SIG-M5 (cell line): ENCODE measurements at places on chromosomes 3 and 15.

GRCh38 chr15:89416339-89417183, 79.8 kb downstream of the RHCG start:
- no peak for DNase-seq

DNA sequence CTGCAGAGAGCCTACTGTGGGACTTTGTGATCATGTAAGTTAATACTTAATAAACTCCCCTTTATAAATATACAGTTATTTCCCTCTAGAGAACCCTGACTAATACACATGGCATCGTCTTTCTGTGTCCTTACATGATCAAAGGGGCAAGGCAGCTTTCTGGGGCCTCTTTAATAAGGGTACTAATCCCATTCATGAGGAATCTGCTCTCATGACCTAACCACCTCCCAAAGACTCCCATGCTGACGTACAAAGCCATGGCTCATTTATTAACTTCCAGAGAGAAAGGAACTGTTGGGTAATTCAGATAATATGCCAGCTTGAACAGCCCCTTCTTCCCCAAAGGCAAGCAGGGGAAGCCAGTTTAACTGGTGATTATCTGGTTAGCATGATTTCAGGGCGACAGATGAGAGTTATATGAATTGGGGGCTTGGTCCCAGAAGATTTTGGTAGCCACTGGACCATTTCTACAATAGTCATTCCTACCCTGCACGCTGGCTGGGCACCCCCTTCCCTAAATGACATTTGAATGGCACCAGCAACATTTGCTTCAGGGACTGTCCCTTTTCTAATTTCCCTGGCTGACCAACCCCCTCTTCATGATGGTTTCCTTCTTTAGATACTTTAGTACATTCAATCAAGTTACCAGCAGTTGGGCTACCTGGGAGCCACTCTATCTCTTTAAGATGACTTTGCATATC, 83.6 kb upstream of the C3orf80 start:
- DNase-seq, result no peak

DNA sequence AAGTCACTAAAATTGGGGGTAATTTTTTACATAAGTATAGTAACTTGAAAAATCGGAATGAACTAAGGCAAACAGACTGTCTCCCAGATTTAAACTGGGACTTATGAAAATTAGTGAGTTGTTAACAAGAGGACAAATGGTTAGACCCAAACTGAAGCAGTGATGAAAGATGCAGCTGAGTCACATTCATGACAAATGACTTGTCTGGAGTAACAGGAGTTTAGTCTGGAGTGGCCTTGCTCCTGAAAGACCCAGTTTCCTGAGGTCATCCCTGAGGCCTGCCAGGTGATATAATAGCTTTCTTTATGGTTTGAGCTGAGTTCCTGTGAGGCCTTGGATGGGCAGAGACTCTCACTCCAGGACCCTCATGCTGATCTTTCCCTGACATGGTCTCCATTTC, 9.6 kb upstream of the CTDSPL start:
- no peak for DNase-seq

DNA sequence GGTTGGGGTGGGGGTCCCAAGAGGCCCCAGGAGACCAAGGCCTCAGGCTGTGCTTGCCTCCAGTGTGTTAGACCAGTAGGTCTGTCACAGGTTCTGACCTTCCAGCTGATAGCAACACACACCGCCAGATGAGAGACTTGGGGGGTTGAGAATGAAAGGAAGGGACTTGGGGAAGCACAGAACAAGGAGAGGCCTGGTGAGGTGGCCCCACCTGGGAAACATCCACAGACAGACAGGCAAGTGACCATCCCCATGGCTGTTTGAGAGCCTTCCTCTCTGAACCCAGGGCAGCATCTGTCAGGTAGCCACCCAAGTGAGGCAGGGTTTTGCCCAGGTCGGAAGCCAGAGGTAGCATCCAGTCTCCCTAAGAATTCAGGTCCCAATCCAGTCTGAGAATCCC, 35.0 kb upstream of the VPS8 start:
- DNase-seq, result no peak

- no peak for DNase-seq
Observed at GRCh38 chr15:31970007-31970406, 60.3 kb upstream of the CHRNA7 start.

DNA sequence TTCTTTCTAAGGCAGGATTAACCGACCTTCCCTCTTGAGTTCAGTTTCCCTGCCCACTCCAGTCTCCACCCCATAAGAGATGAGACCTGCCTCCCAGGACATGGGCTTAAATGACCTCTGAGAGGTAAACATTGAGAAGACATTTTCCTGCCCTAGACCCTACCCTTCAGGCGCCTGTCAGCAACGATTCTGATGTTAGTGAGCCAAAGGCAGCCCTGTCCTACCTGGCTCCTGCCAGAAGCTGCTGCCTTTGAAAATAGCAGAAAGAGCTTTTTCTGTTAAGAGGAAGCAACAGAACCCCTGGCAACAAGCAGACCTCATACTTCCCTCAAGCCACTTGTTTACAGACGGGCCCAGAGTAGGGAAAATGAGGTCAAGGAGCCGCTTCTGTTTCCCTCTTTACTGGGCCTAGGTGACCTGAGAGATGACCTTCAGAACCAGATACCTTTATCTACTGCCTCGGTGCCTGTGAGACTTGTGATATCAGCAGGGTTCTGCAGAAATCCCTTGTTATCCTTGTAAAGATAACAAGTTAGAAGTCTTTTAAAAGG, 52.0 kb downstream of the CD200R1L start:
- DNase-seq, result no peak

DNA sequence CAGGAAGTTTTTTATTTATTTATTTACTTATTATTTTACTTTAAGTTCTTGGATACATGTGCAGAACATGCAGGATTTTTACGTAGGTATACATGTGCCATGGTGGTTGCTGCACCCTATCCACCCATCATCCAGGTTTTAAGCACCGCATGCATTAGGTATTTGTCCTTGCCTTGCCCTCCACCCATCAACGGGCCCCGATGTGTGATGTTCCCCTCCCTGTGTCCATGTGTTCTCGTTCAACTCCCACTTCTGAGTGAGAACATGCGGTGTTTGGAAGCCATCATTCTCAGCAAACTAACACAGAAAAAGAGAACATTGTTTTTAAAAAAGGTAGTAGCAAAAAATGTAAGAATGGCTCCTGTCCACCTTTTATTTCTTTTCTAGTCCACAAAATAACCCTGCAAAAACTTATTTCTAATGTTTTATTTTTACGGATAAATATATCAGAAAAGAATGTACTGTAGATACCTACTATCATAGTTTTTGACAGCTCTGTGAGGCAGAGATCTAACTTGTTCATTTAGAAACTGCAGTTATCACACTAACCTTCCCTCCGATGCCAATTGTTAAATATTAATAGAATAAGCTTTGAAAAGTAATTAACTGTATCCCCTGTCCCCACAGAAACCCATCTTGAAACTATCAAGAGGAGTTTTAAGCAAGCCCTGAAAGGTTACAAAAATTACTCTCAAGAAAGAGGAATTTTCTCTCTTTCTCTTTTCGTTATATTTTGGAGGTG, 189.2 kb downstream of the LPP start:
- no peak for DNase-seq

- no peak for DNase-seq
Observed at GRCh38 chr3:124609402-124609801, 120.8 kb upstream of the UMPS start.

DNA sequence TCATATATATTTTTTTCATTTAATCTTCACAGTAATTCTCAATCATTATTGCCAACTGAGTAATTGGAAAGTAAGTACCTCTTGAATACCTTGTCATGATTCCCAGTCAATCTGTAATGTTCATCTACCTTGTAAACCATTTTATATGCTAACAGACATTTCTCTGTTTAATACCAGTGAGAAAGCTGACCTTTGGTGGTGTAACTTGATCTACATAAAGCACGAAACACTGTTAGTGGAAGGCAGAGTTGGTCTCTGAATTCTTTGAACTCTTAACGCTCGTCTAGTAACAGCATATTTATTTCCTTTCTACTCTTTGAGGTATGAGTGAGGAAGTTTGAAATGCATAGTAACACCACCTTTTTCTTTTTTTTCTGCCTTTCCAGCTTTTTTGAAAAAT, 59.5 kb downstream of the SLC25A26 start:
- DNase-seq, result no peak

GRCh38 chr15:33405096-33405495, 94.3 kb downstream of the RYR3 start:
- no peak for DNase-seq

DNA sequence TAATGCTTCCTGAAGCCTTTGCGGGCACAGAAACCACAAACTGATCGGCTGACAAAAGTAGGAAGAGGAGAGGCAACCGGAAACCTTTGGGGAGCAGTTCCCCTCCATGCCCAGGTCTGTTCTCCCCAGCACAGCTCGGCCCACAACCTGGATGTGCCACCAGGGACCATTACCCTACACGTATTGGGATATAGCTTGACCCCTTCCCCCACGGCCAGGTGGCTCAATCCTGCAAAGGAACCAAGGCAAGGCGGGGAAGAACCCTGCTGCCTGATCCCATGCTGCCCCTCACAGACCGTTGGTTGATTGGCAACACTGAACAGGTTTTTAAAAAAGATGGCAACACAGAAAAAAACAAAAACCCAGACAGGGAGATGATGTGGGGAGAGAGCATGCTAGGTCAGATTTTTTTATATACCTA, 19.7 kb upstream of the TCAIM start:
- no peak for DNase-seq

DNA sequence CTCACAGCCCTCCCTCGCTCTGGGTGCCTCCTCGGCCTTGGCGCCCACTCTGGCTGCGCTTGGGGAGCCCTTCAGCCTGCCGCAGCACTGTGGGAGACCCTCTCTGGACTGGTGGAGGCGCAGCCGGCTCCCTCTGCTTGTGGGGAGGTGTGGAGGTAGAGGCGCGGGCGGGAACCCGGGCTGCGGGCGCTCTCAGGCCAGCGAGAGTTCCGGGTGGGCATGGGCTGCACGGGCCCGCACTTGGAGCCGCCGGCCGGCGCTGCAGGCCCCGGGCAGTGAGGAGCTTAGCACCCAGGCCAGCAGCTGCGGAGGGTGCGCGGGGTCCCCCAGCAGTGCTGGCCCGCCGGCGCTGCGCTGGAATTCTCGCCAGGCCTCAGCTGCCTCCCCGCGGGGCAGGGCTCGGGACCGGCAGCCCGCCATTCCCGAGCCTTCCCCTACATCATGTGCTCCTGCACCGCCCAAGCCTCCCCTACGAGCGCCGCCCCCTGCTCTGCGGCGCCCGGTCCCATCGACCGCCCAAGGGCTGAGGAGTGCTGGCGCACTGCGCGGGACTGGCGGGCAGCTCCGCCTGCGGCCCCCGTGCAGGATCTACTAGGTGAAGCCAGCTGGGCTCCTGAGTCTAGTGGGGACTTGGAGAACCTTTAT, 46.0 kb upstream of the GSK3B start:
- DNase-seq, result no peak

DNA sequence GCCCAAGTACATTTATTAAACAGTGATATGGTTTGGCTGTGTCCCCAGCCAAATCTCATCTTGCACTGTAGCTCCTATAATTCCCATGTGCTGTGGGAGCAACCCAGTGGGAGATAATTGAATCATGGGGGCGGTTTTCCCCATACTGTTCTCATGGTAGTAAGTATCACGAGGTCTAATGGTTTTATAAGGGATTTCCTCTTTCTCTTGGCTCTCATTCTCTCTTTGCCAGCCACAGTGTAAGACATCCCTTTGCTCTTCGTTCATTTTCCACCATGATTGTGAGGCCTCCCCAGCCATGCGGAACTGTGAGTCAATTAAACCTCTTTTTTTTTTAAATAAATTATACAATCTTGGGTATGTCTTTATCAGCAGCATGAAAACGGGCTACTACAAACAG, 228.0 kb upstream of the TP63 start:
- DNase-seq, result no peak

DNA sequence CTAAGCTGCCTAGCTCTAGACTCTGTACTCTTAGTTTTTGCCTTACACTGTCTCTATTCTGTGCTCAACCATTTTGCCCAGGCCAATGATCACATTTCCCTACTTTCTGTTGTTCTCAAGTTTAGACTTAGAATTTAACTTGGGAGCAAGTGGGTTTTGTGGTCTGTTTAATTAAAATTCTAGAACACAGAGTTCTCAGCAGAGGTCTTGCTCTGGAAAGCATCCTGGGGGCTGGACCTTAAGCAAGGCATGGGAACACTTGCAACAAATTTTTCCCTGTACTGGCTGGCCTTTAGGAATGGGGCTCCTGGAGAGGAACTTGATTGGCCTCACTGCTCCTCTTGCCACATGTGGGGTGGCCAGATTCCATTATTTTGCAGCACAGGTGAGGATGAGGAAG, 236.3 kb upstream of the LRTM1 start:
- DNase-seq, result no peak

DNA sequence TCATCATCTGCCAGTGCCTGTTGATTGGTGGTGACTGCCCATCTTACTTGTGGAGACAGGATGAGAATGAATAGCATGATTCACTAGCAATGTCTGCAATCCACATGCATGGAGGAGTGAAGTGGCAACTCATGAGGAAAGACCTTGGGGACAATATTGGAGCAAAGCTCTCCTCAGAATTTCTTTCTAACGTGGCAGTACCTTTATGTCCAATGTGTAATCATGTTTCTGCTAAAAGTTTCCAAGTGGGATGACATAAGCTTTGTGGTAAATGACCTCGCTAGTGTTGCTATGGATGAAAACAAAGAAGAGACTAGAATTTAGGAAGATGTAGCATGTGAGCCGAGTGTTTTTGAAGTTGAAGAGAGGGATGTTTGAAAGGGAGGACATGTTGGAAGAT, 117.8 kb downstream of the CPNE4 start:
- DNase-seq, result no peak

- DNase-seq, result no peak
Observed at GRCh38 chr15:56931639-56932508, 13.4 kb downstream of the TCF12 start.

GRCh38 chr3:138195481-138195880, 8.4 kb downstream of the ARMC8 start:
- no peak for DNase-seq

- DNase-seq, result no peak
Observed at GRCh38 chr3:23993556-23994243, 48.6 kb downstream of the NR1D2 start.

GRCh38 chr3:127161973-127162579, 30.9 kb upstream of the PRR23E start:
- no peak for DNase-seq

- no peak for DNase-seq
Observed at GRCh38 chr3:188480011-188480410, 326.1 kb downstream of the LPP start.

GRCh38 chr15:70097063-70097320, 725 bp downstream of the TLE3 start:
- no peak for DNase-seq

GRCh38 chr3:190321789-190322603, at the start of gene CLDN1:
CLDN1 (minus strand) TSS chr3:190322446; CDS start chr3:190322206, 240 bp downstream.
- peak; percentile 18 for DNase-seq

- DNase-seq, result no peak
Observed at GRCh38 chr15:23073890-23074646, 34.7 kb upstream of the TUBGCP5 start.
